ENCODE measurements at places on chromosomes 3 and 15. TPM values are rescaled to one million over a fixed set of nuclear protein-coding genes. Genes with fewer than 3 reads are reported as not detected.

DNA sequence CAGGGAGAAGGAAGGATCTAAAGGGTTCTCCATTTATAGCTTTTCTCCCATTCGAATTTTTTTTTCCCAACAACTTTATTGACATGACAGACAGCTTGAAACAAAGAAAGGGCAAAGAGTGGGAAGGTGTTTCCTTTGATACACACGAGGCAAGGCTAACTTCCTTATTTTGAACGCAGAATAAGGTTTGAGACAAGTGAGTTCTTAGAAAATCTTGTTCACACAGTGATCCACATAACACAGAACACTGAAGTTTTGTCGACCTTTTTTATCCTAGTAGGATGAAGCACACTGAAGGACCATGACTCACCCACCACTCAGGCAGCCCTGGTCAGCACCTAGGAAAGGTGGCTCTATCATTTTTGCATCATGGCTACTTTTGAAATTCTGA is 425.8 kb upstream of the MDFIC2 start:
- H3K4me3 ChIP-seq: no peak overlapping the region
- no peaks in the 10 kb centered on the region for H3K36me3 ChIP-seq
- no peak overlapping the region for H3K27ac ChIP-seq
- no peaks in the 10 kb centered on the region for H3K27me3 ChIP-seq
- no peak for DNase-seq

DNA sequence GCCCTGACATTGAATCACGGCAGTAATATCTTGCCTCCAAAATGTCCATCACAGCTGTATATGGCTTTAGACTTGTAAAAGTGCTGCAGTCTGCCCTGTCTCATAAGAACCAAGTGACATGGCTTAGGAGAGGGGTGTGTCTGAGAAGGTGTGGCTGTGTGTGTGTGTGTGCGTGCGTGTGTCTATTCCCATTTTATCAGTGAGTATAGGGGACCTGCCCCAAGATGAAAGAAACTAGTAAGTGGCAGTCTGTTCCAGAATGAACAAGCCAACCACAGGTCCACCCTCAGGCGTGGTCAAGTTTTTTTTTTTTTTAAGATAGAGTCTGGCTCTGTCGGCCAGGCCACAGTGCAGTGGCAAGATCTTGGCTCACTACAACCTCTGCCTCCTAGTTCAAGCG is 5.6 kb upstream of the RHOV start:
- no peak for DNase-seq
- H3K27me3 ChIP-seq: no peaks in the 10 kb centered on the region
- no peaks in the 10 kb centered on the region for H3K36me3 ChIP-seq
- H3K4me1 ChIP-seq: no peaks in the 10 kb centered on the region
- H3K27ac ChIP-seq: no peak overlapping the region
- H3K4me3 ChIP-seq: no peak overlapping the region

P2RY13 gene
- total RNA-seq: 0.75 TPM

SERPINI2 gene
- not detected for total RNA-seq

- no peaks in the 10 kb centered on the region for H3K36me3 ChIP-seq
- H3K4me1 ChIP-seq: no peaks in the 10 kb centered on the region
- no peaks in the 10 kb centered on the region for H3K27me3 ChIP-seq
- H3K4me3 ChIP-seq: no peak overlapping the region
Observed at GRCh38 chr15:81751816-81752545, 293.8 kb downstream of the MEX3B start.

DNA sequence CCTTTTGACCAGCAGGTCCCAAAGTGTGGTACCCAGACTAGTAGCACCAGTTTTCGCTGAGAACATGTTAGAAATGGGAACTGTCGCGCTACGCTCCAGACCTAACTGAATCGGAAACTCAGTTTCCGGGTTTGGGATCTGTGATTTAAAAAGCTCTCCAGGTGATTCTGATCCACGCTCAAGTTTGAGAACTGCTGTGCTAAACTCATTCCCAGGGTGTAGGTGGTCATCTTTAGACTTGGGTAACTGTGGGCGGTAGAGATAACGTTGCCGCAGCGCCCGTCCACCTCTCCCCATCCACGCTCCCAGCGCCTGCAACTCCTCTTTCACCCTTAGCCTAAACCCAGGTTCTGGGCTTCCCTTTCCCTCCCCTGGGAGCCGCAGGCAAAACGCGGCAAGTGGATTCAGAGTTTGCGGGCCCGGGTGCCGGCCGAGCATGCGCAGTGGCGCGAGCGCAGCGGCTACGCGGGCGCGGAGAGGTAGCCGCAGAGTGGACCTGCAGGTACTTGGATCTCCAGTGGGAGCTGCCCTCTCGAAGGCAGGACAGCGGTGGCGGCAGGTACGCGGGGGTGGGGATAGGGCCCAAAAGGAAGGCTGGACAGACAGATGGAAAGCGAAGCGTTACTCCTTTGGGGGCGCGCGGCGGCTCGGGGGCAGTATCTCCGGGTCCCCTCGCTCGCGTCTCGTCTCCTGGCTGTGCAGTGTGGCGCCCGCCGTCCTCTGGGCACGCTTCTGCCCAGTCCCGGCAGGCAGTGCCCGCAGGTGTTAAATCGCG is at the start of gene PLS1:
TSS of gene PLS1 (plus strand) at position 443 of the 775 bp plus-strand sequence. CDS start 67,845 bp downstream, outside the sequence.
- DNase-seq: peak; percentile 37
- H3K4me3 ChIP-seq: peak within 1 kb of the TSS; percentile 67
- no peaks in the 10 kb centered on the region for H3K27me3 ChIP-seq
- H3K36me3 ChIP-seq: no peaks in the 10 kb centered on the region
- peak within 1 kb of the TSS; percentile 56 for H3K27ac ChIP-seq
- H3K4me1 ChIP-seq: no peaks in the 10 kb centered on the region

GRCh38 chr3:183385698-183386613 is 42.5 kb downstream of the MCF2L2 start:
- no peaks in the 10 kb centered on the region for H3K4me1 ChIP-seq
- H3K27me3 ChIP-seq: no peaks in the 10 kb centered on the region
- no peak for DNase-seq
- H3K36me3 ChIP-seq: no peaks in the 10 kb centered on the region
- peak overlapping the region; percentile 62 for H3K27ac ChIP-seq
- no peak overlapping the region for H3K4me3 ChIP-seq

DNA sequence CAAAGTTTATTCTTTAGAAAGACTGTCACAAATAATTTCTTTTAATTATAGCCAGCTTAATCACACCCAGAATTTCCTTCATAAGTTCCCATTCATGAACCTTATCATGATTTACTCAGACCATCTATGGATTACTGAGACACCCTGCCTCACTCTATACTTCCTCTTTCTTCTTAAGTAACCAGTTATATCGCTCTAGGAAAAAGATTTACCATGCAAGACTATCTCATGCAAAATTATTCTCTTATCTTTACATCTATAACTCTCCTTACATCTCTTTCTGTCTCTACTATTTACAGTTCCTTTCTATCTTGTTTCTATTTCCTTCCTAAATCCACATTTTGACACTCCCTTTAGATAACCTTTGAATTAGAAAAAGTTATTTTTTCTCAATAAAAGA is 316.8 kb downstream of the POLQ start:
- H3K4me1 ChIP-seq: no peaks in the 10 kb centered on the region
- no peak overlapping the region for H3K4me3 ChIP-seq
- no peaks in the 10 kb centered on the region for H3K36me3 ChIP-seq
- no peak overlapping the region for H3K27ac ChIP-seq
- no peak for DNase-seq
- no peaks in the 10 kb centered on the region for H3K27me3 ChIP-seq

- no peaks in the 10 kb centered on the region for H3K27me3 ChIP-seq
- peak overlapping the region; percentile 80 for H3K4me3 ChIP-seq
- H3K36me3 ChIP-seq: no peaks in the 10 kb centered on the region
Observed at GRCh38 chr3:119295816-119296726, 1.9 kb downstream of the ARHGAP31 start.

PRICKLE2 gene
- total RNA-seq: 24.7 TPM
